ENCODE measurements at places on chromosomes 5 and 9.

GRCh38 chr9:3768712-3769457 lies 243.1 kb upstream of the RFX3 start:
- DNase-seq = no peak

- no peak for DNase-seq
Observed at GRCh38 chr5:97641081-97641480, 458.0 kb upstream of the RIOK2 start.

GRCh38 chr5:171474230-171474813 lies 54.9 kb downstream of the FGF18 start:
- no peak for DNase-seq

GRCh38 chr5:40685976-40686486 lies 6.3 kb downstream of the PTGER4 start:
- DNase-seq = no peak

- no peak for DNase-seq
Observed at GRCh38 chr5:144465441-144465840, 294.8 kb downstream of the KCTD16 start.

- DNase-seq = no peak
Observed at GRCh38 chr9:27800159-27800558, 226.9 kb upstream of the C9orf72 start.

DNA sequence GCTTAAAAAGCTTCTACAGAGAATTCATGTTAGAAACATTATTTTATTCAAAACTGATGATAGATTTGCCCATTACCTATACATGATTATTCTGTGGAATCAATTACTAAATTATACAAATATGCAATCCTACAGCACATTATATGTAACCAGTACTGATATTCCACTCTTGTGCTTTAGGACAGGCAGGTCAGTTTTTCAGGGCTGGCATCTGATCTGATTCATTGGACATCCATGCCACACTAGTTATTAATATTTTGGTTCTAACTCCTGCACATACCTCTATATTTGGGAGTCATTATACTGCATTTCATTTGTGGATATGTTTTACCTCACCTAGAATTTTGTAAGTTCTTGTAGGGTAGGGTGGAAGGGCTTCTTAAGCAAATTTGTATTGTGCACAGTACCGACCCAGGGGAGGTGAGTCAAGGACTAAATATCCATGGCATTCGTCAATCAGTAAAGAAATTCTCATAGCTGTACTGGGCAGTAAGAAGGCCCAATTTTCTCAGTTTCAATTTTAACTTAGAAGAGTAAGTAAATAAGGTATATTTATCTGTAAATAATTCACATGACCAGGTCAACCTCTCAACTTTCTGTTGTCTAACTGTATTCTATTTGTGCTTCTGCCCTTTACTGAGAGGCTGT lies 33.5 kb downstream of the ELOVL7 start:
- no peak for DNase-seq

DNA sequence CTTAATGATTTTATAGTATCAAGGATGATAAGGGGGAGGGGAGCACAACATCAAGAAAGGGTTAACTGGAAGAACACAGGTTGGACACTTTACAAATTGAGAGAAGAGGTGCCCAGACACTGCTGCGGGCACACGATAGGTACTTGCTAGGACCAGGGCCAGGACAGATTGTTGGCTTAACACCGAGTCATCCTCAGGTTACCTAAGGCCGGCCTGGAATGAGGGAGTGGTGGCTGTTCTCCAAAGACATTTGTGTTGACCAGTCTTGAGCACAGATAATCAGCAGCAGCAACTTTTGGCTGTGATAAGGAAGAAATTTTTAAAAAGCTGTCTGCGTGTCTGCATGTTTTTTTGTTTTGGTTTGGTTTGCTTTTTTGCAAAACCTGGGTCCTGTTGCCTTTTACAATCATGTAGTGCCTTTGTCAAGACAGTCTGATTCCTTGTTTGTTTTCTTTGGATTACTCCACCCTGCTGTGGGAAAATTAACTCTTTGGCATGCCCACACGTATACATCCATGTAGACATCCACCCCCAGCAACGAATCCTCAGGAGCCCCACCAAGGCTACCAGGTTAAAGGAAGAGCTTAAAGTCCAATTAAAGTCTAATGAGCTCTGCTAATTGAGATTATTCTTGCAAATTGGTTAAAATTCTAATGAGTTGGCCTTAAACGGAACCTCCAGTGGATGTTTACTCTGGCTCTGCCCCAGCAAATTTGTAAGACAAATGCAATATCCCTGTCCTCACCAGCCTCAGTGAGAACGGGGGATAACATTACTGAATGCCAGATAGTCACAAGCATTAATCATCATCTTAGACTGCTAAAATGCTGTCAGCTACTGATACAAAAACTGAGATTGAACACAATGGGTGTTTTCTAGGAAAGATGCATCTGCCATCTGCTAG lies 382.3 kb downstream of the ACTL7B start:
- no peak for DNase-seq

- DNase-seq = no peak
Observed at GRCh38 chr5:55601628-55602027, 66.9 kb upstream of the PLPP1 start.

DNA sequence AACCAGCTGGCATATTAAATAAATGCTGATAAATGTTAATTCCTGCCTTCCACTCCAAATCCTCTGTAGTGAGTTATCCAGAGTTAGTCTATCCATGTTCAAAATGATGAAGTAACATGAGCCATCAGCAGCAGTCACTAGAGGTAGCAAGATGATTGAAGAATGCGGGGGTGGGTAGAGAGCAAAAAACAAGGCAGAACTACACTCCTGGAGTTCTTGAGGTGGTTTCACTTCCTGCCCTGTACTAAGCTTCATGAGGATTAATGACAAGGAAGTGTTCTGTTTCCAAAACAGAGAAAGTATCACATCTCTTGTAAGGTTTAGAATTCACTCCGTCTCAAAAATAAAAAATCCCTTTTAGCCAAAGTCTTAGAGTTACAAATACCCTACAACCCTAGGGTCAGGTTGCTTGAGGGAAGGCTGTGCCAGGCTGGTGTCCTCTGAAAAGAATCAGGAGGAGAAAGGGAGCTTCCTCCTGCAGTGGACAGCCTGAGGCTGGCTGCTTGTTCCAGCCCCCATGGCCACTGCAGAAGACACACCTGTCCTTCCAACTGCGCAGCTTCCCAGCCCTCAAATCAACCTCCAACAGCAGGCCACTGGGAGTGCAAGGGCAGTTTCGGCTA lies 180.2 kb downstream of the DENND1A start:
- DNase-seq = no peak

DNA sequence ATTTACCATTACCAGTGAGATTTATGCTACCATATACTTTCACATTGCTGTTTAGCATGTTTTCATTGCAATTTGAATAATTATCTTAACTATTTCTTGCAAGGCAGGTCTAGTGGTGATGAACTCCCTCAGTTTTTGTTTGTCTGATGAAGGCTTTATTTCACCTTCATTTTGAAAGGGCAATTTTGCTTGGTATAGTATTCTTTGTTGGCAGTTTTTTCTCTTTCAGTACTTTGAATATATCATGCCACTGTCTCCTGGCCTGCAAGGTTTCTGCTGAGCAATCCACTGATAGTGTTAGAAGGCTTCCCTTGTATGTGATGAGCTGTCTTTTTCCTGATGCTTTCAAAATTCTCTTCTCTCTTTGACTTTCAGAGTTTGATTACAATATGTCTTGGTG lies 188.0 kb downstream of the MARCHF11 start:
- DNase-seq = no peak

DNA sequence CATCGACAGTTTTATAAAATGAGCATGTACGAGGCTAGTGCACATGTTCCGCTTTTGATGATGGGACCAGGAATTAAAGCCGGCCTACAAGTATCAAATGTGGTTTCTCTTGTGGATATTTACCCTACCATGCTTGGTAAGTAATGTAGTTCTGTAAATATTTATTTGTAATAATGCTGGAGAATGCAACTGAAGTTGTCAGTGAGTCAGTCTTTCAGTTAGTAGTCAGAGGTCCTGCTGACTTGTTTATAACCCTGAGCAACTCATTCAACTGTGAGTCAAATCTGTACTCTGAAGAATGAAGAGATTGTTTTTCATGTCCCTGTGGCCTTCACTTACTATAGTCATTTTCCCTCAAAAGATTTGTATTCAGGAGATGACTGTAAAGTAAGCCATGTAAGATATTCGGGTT lies 28.4 kb upstream of the GPR150 start:
- no peak for DNase-seq

- no peak for DNase-seq
Observed at GRCh38 chr5:10679336-10679988, 81.6 kb downstream of the DAP start.

DNA sequence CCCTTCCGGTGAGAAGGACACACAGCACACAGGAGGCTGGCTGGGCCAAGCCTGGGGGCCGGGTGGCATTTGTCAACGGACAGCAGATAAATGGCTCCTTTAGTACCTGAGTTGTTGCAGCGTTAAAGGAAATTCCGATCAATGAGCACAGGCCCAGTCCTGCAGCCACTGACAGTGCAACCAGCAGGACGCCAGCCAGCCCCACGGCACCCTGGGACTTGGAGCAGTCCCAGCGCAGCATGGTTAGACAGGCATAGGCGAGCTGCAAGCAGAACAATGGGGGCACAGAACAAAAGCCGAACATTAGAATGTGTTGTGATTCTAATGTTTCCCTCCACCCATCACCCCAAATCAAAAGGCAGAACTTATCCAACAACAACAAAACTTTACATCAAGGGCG lies 39.3 kb downstream of the PTCH1 start:
- DNase-seq = no peak
